NCI-H1048 (cell line): ENCODE measurements at places on chromosomes 12 and 14.

DNA sequence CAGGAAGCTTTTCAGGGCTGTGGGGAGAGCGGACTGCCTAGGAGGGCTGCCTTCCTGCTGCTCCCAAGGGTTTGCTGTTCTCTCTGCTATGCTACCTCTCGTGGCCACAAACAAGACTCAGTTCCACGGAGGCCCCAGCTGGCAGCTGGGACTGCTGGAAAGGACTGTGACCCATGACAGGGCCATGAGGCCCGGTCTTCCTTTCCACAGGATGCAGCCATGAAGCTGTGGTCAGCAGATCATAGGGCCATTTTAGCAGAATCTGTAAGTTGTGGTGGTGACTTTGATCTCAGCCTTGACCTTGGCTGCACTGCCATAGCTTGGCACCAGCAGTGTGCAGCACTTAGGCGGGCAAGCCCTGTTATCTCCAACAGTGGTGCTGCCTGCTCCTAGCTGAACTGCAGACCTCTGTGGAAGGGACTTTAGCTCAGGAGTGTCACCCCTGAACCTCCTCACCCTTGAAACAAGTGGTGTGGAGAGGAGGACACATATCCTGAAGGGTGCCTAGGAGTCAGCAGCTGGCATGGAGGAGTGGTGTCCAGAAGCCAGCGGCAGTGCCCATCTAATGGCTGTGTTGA, 12.3 kb downstream of the KRT80 start:
- DNase-seq: no peak

GRCh38 chr12:94225506-94225905, 77.1 kb downstream of the PLXNC1 start:
- DNase-seq: no peak

DNA sequence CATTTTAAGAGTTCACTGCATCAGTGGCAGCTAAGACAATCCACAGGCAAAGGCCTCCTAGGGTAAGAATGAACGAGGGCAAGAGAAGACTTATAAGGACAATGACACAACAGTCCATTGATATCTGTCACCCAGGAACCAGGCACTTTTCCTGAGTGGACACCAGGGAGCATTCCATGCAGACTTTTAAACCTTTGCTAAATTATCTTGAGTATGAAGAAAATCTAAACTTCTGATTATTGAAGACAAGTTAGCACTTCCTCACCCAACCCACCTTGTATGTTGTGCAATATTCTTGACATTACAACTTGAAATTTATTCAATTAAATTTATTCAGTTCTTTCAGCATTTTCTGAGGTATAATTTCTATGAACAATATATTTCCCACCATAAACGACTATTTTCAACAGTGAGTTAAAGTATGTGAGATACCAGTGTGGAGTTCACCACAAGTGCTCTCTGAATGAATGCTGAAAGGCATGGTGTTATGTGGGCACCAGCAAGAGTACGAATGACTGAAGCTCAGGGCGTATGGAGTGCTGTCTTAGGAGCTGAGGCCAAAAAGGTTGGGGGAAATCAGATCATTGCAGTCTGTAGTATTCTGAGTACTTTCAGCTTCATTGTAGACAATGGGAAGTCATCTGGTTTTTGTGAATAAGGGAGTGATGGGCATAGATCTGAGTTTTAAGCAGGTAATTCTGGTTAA, 124.3 kb upstream of the LMNTD1 start:
- no peak for DNase-seq

DNA sequence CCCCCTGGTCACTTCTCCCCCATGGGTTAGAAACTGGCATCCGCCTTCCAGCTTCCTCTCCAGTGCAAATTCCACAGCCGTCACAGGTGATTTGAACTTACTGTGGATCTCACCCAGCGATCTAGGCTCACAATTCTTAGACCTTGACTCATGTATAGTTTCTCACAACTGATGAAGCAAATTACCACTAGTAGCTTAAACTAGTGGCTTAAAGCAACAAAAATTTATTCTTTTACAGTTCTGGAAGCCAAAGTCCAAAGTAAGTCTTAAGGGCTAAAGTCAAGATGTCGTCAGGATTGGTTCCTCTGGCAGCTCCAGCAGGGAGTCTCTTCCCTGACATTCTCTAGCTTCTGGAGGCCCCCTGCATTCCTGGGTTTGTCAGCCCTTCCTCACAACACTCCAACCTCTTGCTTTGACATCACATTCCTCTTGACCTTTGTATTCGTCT, 117.4 kb downstream of the KTN1 start:
- no peak for DNase-seq

- no peak for DNase-seq
Observed at GRCh38 chr14:74531467-74531866, 37.9 kb downstream of the ISCA2 start.

DNA sequence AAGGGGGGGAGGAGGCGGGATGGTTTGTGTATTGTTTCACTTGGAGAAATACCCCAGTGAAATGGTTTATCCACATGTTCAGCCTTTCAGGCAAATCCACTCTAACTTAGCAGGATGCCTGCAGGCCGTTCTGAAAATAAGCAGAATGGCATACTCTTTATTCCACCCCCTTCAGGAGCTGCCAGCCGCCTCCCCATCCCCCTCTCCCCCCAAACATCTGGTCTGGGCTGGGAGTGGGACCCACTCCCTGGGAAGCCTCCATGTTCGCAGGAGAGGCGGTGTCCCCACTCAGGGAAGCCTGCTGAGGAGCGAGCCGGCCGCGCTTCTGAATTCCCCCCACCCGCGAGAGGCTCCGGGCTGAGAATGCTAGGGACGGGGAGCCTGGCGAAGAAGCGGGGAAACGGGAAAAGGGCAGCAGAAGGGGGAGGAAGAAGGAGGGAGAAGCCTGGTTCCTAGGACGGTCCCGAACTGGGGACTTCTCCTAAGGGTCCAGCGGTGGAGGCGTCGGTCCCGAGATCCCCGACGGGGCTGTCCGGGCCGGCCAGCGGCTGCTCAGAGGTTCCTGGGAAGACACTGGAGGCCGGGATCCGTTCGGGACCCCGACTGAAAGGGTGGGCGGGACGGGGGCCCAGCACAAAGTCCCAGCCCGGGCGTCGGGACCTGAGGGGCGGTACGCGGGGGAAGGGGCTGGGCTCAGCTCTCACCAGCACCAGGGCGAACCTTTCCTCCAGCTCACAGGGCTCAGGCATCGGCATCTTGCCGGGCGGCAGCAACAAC, 666 bp downstream of the FMNL3 start:
- no peak for DNase-seq

DNA sequence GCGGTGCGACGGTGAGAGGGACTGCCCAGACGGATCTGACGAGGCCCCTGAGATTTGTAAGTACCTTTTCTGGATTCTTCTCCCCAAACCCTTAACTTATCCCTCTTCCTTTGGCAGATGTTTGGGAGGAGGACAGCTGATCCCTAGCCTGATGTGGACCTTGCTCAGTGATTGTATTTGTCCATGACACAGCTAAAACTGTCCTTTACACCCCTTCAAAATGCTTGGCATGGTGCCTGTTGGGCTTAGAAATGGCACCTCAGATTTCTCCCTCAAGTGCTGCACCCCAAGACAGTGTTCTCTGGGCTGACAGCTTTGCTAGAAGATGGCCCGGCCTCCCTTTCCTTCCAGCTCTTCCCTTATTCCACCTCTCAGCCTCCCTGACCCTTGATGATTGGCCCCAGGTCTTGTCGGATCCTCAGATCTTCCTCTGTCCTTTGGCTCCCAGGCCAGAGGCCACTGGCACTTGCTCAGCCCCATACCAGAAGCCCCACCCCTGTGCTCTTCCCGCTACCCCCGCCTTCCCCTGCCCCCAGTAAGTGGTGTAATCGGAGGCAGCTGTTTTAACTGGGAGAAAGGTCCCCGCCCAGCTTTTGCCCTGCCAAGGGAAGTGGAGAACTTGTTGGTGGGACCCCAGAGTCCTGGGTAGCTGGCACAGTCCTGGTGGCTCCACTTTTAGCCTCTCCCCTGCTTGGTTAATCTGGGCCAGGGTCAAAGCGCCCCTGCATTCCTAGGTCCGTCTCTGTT, 8.7 kb downstream of the LRP1-AS start:
- no peak for DNase-seq
